ENCODE measurements at places on chromosomes 11 and 22.

DNA sequence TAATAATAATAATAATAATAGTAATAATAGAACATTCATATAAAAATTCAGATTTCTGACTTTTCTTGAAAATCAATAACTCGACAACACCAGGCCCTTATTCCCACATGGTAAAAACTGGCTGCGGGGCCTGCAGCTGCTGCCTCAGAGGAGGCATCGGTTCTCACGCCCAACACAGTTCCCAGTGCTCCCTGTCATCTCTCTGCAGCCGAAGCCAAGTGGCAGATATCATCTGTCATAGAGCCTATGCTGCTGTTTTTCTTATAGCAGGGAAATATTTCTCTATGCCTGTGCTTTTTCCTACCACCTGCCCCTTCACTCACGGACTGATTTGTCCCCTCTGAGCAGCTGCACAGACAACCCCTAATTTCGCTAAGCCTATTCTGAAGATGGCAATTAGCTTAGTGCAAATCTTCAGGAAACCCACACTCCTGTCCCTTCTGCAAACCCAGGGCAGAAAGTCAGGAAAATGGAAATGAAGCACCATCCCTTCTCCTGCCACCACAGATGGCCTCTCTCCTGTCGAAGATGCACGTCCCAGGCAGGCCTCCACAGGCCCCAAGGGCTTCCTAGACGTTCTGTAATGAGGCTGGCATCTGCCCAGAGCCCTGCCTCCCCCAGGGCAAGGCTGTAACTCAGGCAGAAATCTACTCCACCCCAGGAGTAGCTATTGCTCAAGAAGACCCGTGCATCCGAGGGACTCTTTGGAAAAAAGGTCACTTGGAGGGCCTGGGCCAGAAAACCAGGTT lies 66.7 kb downstream of the SYN3 start:
- DNase-seq, result no peak

DNA sequence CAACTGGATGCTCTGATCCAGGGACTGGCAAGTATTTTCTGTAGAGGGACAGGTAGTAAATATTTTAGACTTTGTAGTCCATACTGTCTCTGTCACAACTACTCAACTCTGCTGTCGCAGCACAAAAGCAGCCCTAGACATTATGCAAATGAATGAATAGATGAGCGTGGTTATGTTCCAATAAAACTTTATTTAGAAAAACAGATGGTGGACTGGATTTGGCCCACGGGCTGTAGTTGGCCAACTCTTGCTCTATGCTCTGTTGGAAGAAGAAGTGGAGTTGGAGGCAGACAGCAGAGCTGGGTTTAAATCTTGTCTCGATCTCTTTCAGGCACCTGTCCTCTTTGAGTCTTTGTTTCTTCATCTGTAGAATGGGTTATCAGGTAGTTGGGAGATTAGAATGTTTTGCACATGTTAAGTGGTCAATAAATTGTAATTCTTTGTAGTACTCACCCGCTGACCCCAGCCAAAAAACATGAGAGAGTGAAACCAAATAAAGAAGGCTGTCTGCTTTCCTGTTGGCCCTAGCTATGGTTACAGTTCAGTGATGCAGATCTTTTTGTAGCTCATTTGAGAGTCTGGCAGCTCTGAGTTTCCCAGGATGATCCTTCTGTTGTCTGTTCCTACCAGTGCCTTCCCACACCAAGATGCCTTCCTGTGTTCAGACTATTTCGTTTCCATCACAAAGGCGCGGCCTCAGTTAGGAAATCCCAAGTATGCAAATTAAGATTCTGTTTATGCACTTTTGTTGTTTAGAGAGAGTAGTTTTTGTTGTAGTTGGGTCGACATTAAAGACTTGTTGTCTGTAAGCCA lies 198.1 kb upstream of the SEZ6L start:
- DNase-seq, result no peak

DNA sequence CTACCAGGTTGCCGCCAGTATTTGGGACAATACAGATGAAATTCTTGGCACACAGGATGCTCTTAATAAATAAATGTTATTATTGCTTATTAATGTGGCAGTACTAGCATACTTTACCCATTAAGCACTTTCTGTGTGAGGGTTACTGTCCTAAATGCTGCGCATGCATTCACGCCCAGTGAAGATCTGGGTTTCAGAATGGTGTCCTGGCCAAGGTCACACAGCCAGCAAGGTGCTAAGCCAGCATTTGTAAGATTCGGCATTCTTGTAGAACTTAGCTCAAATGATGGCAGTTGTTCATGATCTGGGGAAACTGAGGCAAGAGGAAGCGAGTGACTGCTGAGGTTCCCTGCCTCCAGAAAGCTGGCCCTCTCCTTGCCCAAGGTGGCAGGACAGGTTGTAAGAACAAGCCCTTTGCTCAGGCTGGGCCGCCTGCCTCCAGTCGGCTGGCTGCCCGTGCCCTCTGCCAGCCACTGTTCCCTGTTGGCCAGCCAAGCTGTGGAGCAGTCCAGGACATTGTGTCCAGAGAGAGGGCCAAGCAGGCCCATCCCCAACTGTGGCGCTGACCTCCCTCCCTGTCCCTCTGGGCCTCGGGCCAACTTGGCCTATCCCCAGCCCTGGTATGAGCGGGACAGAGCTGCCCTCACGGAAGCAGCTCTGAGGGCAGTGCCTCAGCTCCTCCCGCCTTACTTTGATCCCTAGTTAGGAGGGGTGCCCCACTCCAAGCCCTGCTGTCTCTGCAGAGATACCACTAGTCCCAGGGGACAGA lies 28.8 kb downstream of the TOB2 start:
- DNase-seq, result no peak

DNA sequence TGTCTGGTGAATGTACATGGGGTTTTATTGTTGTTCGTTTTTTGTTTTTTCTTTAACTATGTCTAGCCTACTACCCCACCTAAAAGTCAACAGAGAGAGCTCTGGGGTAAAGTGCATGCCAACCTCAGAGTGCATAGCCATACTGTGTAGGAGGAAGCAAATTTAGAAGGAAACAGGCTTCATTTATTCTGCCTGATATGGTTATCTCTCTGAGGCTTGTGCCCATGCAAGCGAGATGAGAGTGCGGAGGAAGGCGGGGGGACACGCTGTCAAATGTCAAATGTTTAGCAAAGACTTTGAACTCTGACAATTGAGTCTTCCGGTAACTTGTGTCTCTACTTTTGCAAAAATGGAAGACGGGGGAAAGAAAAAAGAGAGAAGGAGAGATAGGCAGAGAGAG lies 295.5 kb downstream of the ETS1 start:
- no peak for DNase-seq

DNA sequence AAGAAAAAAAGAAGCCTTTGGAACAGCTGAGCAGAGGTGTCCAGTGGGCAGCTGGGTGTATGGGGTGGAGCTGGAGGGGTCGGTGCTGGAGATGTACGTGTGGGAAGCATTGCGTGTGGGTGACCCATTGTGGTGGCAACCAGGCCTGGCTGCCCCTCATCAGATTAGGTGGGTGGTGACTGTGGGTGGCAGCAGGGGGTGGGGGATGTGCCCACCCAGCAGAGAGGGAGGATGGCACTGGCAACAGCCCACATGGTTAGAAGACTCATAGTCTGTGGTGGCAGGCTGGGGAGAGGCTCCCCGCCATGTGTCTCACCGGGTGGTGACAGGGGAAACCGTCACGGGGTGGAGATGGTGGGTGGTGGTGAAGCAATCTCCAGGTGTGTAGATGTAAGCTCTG lies 27.6 kb downstream of the TP53I11 start:
- no peak for DNase-seq
